ENCODE measurements at places on chromosomes 2 and 18. TPM values are rescaled to one million over a fixed set of nuclear protein-coding genes. Genes with fewer than 3 reads are reported as not detected.

GRCh38 chr2:225337183-225337582, 62.3 kb upstream of the NYAP2 start:
- DNase-seq, result no peak

GRCh38 chr2:135005753-135006152, 41.5 kb downstream of the MAP3K19 start:
- DNase-seq, result no peak

DNA sequence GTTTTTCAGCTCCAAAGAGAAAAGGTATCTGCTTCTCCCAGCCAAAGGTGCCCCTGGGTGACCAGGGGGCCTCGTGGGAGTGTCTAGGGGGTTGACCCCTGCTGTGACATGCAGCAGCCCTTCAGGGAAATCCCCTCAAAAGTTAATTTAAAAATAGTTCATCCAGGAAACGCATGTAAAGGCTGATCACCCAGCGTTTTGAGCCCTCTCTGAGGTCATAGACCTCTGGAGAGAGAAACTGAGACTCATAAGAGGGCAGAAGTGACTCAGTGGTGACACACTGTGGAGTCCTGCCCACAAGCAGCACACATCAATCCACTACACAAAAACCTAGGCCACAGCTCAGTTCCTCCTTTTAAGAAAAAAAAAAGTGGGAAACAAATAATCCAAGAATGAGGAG, 11.9 kb downstream of the GAL3ST2 start:
- DNase-seq, result no peak

DNAJC10 gene
- total RNA-seq, result 23.1 TPM

ZSWIM2 gene
- total RNA-seq, result not detected

Data from uterus (tissue), 4 donors.